Right atrium auricular region (tissue), 2 donors: ENCODE measurements at places on chromosomes 16 and 17. TPM values are rescaled to one million over a fixed set of nuclear protein-coding genes. Genes with fewer than 3 reads are reported as not detected.
A peak's percentile ranks its signal among the peaks of the same experiment; 100 is the strongest.

The HSPB9 gene
- total RNA-seq: not detected

The KRTAP4-11 gene
- total RNA-seq: not detected

The C16orf89 gene
- 5.2 TPM for total RNA-seq

The FNDC8 gene
- total RNA-seq: not detected

The SCARF1 gene
- total RNA-seq: 8.6 TPM

The SPIRE2 gene
- 0.90 TPM for total RNA-seq

The CASKIN2 gene
- 28.7 TPM for total RNA-seq

The TPSB2 gene
- 12.5 TPM for total RNA-seq

The SAT2 gene
- total RNA-seq: 78.5 TPM

The HBQ1 gene
- 2.8 TPM for total RNA-seq

GRCh38 chr17:11495613-11496012 lies 102.7 kb upstream of the DNAH9 start:
- DNase-seq: peak; percentile 42

DNA sequence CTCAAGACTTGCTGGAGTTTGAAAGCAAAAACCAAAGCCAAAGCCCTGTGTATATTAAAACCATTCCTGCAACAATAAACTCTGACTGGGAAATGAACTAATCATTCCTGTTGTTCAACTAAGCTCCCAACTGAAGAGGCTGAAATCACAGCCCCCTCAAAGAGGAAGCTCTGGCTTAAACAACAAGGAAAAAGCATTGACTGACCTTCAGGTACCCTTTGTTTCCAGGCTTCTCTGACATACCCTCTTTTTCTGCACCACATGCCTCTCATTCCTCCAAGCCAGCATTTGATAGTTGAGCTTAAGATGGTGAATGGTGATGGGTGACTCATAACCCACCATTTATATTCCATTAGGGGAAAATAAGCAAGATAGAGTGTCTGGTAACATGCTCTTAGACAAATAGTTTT lies 470.9 kb upstream of the SOX9 start:
- DNase-seq: no peak

DNA sequence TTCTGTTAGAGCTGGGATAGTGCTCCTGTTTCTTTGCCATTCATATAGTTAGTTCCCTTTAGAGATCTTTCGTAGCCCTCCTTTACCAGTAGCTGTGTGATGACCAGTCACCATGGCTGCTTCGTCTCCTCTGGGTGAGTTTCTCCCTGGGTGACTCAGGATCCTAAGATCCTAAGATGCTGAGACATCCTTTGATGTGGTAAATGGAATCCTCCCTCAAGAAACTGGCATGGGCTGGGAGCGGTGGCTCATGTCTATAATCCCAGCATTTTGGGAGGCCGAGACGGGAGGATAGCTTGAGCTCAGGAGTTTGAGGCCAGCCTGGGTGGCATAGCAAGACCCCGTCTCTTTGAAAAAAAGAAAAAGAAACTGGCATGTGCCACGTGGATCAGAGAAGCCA lies 5.9 kb downstream of the PHAF1 start:
- no peak for DNase-seq

DNA sequence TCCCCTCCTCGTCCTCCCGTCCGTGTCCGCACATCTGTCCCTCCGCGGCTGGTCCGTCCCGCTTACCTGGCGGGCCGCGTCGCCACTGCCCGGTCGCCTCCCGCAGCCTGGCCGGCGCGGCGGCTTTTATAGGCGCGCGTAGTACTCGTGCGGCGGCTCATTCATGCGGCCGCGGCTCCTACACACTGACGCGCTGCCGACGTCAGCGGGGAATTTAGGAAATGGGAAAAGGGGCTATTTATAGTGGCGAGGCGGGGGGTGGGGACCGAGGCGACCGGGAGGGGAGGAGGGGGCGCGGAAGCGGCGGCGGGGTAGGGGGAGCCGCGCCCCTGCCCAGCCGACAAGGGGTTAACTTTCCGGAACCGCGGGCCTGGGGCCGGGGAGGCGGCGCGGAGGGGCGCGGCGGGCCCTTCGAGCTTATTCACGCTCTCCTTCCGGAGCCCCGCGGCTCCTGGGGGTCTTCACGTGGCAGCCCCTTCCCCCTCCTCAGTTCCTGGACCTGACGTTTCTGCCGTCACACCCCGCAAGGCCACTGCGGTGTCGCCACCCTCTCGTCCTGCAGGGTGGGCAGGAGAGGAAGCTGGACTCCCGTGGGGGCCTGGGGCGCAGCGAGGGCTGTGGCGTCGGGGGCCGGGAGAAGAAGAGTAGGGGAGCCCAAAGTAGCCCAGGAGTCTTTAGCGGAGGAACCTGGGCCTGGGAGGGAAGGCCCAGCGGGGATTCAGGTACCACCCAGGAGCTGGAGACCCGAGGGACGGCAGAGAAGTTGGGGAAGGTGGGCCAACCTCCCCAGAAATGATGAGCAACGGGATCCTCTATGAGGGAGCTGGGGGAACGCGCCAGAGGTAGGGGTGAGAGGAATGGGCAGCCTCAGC lies 3.6 kb upstream of the HIC1 start:
- DNase-seq: no peak

DNA sequence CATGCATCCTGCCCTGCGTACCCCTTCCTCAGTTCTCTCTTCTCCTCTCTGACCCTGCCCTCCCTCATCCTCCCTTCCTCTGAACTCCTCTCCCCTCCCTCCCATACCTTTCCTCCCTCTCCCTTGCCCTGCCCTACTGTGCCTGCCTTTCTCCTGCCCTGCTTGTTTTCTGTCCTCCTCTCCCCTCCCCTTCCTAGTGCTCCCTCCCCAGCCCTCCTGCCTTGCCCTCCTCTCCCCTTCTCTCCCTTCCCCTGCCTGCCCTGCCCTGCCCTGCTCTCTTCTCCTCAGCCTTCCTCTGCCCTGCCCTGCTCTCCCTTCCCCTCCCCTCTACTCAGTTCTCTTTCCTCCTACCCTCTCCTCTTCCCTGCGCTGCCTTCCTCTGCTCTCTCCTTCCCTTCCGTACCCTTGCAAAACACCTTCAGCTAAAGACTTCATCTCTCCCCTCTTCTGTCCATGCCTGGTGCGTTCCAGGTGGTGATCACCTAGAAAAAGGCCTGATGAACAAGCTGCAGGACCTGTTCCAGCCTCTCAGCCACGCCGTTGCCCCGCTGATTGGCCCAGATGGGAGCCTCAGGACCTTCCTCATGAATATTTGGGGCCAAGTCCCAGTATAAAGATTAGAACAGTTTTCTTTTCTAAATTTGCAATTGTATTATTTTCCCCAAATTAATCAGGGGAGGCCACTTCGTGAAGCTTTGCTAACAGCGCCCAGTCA lies 290.5 kb downstream of the CPPED1 start:
- no peak for DNase-seq

DNA sequence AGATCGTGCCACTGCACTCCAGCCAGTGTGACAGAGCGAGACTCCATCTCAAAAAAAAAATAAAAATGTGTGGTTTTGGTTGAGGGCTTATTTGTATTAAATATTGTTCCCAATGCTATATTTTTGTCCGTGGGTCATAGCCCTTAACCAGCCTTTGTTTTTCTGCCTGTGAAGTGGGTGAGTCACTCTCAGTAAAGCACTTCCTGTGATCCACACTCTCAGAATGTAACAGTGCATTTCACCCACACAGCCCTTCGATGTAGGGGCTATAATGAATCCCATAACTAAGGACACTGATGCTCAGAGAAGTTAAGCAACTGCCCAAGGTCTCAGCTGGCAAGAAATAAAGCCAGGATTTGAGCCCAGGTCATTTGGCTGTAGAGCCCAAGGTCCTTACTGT lies 34.7 kb upstream of the POLR3E start:
- DNase-seq: no peak

- peak; percentile 70 for DNase-seq
Observed at GRCh38 chr17:60941028-60941427, 263.4 kb downstream of the BCAS3 start.

- DNase-seq: no peak
Observed at GRCh38 chr17:81814748-81815645, 11.0 kb downstream of the GCGR start.

DNA sequence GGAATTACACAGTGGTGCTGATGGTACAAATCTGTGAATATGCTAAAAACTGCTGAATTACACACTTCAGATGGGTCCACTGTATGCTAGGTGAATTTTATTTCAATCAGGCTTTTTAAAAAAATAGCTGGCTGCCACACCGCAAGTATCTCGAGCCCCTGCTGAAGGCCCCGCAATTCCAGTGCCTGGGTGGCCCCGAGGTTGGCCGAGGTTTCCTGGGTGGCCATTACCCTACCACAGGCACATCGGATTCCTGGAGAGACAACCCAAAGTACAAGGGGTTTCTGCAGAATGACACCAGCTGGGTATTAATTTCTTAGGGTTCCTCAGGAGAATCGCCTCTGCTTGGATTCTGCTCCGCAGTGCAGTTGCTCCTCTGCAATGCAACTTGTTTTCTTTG lies 127.8 kb downstream of the C16orf95 start:
- DNase-seq: no peak

DNA sequence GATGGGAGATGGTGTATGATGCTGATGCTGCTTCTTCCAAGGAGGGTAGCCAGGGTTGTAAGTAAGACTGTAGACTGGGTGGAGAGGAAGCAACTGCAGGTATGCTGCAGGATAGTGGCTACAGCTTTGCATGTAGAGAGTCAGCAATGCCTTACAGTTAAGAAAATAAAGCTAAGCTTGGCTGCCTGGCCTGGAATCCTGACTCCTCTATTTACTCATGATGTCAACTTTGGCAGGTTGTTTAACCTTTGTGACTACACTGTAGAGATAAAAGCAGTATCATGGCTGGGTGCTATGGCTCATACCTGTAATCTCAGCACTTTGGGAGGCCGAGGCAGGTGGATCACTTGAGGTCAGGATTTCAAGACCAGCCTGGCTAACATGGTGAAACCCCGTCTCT lies 301.6 kb upstream of the RBFOX1 start:
- no peak for DNase-seq

- DNase-seq: no peak
Observed at GRCh38 chr16:29819506-29819905, 756 bp upstream of the MVP start.

DNA sequence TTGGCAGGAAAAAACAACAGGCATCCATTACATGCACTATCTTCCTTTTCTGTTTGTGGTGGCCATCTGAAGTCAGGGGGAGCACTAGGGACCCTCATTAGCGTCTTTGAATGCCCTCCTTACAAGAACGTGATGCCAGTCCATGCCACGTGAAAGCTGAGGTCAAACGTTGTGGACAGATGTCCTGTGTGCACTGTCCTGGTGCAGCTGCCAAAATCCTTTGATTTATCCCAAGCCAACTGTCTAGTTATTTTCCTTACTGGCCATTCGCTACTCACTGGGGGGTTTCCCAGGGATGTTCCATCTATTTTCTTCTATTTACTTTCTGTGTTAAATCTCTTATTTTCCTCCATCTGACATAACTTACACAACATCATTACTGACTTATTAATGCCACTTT lies 135.7 kb downstream of the ABCA8 start:
- no peak for DNase-seq

DNA sequence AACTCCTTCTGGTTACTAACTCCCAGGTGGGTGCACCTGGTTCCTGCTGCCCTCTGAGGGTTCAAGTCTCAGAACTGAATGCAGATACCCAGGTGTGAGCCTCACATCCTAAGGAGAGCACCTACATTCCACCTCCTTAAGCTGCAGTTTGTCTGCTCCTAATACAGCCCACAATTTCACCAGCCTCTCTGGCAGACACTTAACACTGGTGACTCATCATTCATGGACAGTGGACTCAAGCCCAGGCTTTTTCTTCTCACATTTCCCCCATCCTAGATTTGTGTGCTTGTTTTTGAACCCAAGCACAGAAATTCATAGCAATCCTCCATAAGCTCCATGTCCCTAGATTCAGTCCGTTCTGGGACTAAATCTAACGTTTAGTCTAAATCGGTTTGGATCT lies 7.0 kb upstream of the MAF start:
- DNase-seq: peak; percentile 59

DNA sequence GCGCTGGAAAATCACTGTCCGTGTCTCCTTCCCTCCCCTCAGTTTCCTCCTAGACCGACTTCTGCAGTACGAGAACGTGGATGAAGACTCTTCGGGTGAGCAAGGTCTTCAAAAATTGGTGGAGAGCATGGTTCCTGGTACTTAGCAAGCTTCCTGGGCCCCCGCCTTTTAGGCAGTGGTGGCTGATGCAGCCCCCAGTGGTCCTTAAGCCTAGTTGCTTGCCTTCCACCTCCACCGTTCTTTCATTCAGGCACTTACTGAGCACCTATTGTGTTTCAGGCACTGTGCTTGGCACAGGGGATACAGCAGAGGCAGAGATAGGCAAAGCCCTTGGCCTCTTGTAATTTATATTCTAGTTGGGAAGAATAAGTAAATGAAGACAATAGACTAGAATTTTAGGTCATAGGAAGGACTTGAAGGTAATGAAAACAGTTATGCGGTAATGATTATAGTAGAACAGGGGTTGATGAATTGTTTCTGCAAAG lies 767 bp downstream of the INO80E start:
- DNase-seq: no peak

DNA sequence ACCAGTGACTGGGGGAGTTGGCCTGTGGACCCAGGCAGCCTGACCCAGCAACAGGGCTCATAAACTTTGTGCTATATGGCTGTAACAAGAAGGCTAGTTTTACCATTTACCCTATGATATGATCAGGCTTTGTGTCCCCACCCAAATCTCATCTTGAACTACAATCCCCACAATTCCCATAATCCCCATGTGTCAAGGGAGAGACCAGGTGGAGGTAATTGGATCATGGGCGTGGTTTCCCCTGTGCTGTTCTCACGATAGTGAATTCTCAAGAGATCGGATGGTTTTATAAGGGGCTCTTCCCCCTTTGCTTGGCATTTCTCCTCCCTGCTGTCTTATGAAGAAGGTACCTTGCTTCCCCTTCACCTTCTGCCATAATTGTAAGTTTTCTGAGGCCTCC lies 111.2 kb upstream of the NLRP1 start:
- no peak for DNase-seq

- no peak for DNase-seq
Observed at GRCh38 chr16:74748616-74749026, 26.0 kb downstream of the FA2H start.

- no peak for DNase-seq
Observed at GRCh38 chr16:83302853-83303252, 504.9 kb upstream of the HSBP1 start.

GRCh38 chr16:75402821-75403475 lies 30.4 kb downstream of the CFDP1 start:
- no peak for DNase-seq
